ENCODE measurements at places on chromosomes 5 and 9.

- no peak for DNase-seq
These were observed 337.3 kb downstream of the SPATA31D1 start for GRCh38 chr9:82325907-82326306.

DNA sequence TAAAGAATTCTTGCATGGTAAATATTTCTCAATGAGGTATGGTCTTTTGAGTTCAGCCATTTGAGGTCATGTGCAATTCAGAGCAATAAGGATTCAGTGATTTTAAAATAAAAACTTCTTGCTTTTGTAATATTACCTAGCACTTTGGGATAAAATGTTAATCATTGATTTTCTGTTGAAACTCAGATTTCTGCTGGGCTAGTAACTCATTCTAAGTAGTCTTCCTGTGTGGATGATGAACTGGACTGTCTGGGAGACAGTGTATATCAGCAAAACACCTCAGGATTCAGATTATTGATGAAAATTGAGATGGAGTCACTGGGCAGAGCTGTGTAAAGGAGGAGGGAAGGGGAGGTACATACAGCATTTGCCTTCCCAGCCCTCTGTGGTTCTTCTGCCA lies 10.8 kb upstream of the PSAT1 start:
- DNase-seq, result no peak

DNA sequence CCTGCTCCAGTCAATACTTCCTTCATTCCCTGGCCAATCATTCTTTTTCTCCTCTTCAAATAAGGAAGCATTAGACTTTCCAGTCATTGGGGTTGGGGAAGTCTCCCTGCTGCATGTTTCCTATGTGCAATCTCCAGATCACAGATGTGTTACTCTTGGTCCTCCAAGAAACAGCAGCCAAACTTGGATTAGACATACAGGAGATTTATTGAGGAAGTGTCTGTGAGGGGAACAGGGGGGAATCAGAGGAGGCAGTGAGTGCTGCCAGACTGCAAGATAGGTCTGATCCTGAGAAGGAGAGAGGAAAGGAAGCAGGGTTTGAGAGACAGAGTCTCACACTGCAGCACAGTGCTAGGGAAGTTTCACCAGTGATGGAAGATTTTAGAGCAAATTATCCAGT lies 40.6 kb upstream of the SLIT3 start:
- DNase-seq, result no peak

GRCh38 chr5:84599964-84600363 lies 215.3 kb upstream of the EDIL3 start:
- DNase-seq, result no peak

DNA sequence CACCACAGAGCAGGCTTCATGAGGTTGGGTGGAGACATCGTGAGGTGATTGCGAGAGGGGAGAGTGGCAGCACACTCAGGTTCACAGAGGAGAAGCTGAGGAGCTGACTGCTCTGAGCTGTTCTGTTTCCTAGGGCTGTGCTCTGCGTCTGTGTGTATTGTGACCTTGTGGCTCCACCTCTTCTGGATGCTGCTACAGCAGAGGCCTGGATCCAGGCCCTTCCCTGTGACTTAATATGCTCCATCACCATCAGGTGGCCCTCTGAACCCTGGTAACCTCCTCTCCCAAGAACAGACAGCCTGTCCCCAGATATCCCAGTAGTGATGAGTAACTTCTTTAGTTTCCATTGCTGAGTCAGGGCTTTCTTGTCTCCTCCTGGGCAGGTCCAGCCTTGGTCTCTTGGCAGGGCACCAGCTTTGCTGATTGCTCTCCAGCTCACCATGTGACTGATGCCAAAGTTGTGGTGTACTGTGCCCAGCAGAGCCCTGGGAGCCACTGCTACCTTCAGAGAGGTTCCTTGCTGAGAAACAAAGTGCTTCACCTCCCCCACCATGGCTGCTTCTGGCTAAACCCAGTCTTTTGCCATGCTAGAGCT lies 212.8 kb upstream of the CHD1 start:
- no peak for DNase-seq

- DNase-seq, result no peak
These were observed 261.8 kb downstream of the CTNND2 start for GRCh38 chr5:11642438-11642837.

- DNase-seq, result no peak
These were observed 10.3 kb downstream of the FXN start for GRCh38 chr9:69045821-69046220.

GRCh38 chr9:125255781-125256391 lies 5.7 kb upstream of the GAPVD1 start:
- no peak for DNase-seq

- DNase-seq, result no peak
These were observed 240.2 kb downstream of the ARHGAP26 start for GRCh38 chr5:143010351-143010750.

DNA sequence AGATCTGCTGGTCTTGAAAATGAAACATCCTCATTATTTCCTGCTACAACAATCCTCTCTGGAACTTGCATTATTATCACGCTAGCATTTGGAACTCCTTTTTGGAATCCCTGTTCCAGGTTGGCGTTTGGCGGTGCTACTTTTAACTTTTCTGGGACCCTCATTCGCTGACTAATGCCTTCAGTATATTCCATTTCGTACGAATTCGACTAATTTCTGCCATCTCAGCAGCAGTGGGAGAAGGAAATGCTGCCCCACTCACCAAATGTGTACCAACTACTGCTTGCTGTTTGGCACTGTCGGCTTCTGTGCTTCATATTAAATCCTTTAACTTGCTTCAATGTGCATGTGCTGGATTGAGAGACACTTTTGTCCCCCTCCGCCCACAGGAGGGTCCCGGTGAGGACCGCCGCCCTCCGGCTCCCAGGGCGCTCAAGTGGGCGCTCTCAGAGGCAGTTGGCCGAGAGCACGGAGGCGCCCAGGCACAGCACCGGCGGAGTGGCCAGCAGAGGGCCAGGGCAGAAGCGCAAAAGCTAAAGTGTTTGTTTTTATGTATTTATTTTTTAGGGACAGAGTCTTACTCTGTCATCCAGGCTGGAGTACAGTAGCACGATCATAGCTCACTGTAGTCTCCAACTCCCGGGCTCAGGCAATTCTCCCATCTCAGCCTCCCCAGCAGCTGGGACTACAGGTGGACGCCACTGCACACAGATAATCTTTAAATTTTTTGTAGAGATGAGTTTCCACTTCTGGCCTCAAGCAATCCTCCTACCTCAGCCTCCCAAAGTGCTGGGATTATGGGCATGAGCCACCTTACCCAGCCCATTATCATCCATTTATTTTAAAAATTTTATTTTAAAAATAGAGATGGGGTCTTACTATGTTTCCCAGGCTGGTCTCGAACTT lies 11.9 kb downstream of the PDE6A start:
- no peak for DNase-seq

- DNase-seq, result no peak
These were observed 1.4 kb downstream of the TSPAN17 start for GRCh38 chr5:176648474-176649194.

DNA sequence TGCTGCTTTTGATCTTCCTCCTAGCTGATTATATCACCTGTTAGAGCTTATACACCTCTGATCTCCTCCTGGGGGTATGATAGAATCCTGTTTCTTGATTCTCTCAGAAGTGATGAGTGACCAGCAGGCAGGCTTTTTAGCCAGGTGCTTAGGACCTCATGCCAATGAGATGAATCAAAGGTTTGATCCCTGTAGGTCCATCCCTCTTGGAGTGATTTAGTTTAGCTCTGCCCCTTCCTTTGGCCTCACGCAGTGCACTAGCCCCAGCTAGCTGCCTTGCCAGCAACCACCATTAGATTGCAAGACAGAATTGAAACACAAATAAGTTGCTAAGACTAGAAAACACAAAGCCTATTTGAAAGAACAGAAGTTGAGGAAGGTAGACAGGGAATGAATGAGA lies 84.4 kb downstream of the ZSWIM6 start:
- no peak for DNase-seq

DNA sequence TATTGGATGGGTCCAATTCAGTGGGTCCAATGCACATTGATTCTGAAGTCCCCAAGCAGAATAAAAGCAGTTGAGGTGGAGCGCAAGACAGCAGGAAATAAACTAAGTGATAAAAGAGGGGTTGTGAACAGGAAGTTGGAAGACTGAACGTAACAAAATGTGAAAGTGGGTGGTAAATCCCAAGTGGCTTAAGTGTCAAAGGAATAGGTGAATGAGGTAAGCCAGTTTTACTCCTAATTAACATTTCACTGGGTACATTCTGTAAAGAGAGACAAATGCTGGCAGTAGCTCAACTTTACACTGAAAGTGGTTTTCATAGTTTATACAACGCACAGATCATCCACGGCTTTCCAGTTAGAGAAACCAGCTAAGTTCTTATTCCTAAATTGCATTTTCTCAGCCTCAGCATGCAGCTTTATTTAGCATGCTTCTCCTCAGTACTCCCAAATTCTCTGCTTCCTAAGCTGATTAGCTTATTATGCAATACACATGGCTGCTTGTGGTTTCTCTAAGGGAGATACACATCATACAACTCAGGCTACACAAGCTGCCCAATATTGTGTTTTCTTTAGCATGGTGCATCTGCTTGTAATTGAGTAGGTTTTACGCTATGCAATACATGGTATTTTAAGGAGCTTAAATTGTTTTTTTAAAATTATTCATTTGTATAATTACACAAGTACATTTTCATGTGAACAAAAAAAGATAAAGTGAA lies 34.2 kb upstream of the HSD17B4 start:
- no peak for DNase-seq

GRCh38 chr5:40484495-40484894 lies 195.2 kb upstream of the PTGER4 start:
- DNase-seq, result no peak

DNA sequence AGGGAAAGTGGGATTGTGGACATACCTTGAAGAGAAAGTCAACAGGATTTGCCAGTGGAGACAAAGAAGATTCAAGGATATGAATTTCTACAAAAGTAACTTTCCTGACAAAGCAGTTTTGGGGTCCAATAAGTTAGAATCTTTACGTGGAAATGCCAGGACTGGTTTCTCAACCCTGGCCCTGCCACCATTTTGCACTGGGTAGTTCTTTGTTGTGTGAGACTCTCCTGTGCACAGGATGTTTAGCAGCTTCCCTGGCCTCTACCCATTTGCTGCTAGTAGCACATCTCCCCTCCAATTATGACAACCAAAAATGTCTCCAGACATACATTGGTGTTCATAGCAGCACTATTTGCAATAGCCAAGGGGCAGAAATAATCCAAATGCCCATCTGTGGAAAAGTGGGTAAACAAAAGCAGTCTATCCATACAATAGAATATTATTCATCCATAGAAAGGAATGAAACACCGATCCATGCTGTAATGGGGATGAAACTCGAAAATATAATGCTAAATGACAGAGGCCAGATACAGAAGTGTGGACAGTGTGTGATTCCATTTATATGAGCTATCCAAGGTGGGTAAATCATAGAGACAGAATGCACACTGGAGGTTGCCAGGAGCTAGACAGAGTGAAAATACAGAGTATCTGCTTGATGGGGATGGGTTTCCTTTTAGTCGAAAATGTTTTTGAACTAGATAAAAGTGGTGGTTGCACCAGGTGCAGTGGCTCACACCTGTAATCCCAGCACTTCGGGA lies 91.4 kb downstream of the NSUN2 start:
- DNase-seq, result no peak

GRCh38 chr5:147821766-147822165 lies 9.7 kb downstream of the SPINK1 start:
- no peak for DNase-seq

GRCh38 chr5:88882276-88883038 lies 527 bp downstream of the MEF2C start:
- no peak for DNase-seq

DNA sequence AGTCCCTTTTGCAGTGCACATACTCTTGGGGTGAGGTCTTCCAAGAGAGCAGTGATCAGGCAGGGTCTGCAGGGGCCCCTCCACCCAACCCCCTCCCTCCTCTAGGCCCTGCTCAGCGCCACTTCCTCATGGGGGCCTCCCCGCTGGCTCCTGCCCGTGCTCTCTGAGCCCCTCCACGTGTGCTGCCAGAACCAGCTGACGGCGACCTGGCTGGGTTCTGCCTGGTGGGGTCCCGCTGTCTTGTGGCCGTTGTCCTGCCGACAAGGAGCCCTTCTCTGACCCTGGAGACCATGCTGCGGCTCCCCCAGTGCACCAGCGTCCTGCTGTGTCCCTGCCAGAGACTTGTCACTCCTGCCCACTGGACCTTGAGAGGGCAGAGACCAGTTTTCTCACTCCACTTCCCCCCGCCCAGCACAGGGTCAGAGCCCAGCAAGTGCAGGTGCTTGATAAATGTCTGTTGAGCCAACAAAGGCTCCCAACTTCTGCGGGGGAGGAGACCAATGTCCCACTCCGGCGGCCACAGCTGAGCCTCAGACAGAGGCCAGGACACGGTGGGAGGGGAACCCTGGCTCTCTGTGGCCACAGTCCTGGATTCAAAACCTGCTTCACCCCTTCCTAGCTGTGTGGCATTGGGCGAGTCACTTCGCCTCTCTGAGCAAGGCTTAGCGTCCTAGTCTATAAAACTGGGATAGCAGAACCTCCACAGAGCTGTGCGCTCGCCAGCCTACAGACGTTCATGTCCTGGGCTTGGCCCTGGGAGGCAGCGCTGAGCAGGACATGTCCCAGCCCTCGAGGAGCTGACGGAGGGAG lies 24.8 kb downstream of the SARDH start:
- no peak for DNase-seq

- no peak for DNase-seq
These were observed 34.6 kb downstream of the MCCC2 start for GRCh38 chr5:71621741-71622140.

- no peak for DNase-seq
These were observed 78.0 kb downstream of the PAM start for GRCh38 chr5:102833146-102833545.

GRCh38 chr5:52998552-52999313 lies 9.6 kb downstream of the ITGA2 start:
- no peak for DNase-seq

DNA sequence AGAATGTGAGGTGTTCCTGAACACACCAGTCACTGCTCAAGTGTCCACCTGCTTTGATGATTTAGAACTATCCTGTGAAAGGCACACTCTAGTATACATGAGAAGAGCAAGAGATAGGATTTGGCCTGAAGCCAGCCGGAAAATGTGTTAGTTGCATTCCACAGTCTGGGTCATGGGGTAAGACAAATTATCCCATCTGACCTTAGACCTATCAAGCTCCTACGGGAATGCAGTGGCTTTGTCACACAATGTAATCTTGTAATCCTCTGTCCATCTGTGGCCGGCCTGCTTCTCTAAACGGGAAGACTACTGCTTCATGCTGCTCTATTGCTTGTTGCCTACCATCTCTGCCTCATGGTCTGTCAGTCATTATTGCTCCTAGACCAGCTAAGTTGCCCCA lies 92.4 kb upstream of the PRRC1 start:
- DNase-seq, result no peak

DNA sequence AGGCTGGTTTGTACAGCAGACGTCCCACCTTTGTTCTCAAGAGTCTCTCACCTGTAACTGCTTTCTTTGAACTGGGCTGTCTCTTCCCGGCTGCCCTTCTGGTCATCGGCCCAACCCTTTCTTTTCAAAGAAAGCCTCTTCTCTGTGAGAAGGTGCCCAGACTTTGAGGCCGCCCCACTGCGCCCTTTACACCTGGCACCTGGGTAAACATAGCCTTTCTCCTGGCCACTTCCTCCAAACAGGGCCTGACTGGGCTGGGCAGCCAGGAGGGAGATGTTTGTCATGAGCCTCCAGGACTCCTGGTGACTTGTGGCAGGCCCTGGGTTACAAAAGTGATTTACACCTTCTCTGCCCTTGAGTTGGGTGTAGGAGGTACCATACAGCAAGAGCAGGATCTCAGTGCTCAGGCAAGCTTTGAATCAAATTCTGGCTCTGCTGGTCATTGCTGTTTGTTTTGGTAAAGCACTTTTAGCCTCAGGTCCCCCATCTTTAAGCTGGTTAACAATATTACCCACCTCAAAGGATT lies 127.2 kb upstream of the CXCL14 start:
- DNase-seq, result no peak
